ENCODE measurements at places on chromosomes 2 and 18.

GRCh38 chr2:7571701-7572100, 654.5 kb downstream of the RNF144A start:
- DNase-seq = no peak

GRCh38 chr2:18749912-18750526, 160.7 kb upstream of the NT5C1B start:
- DNase-seq = peak; percentile 16

- DNase-seq = no peak
These were observed 17.8 kb downstream of the IL1R2 start for GRCh38 chr2:102009557-102009956.

- DNase-seq = no peak
These were observed 300.7 kb upstream of the RAB6C start for GRCh38 chr2:129678751-129679150.

GRCh38 chr2:122516775-122517174, 761.3 kb downstream of the TSN start:
- DNase-seq = no peak

DNA sequence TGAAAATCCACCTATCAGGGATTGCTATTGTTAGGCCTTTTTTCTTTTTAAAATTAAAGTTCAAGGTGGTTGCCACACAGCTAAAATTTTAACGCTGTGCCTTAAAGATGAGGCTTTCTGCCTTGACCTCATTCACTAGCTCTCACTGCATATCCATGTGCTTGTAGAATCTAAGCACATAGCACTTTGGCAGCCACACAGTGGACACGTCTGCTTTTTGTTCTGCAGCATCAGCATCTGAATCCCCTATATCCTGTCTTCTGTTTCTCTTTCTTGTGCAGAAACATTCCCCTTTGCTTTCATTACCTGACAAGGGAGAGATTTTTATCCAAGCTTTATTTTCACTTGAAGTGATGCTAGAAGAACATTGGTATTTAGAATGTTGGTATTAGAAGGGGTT, 38.1 kb downstream of the RALB start:
- no peak for DNase-seq

- DNase-seq = no peak
These were observed 16.4 kb downstream of the CAPN13 start for GRCh38 chr2:30790879-30791278.

- DNase-seq = no peak
These were observed 1.1 kb downstream of the IL1F10 start for GRCh38 chr2:113068706-113069485.

GRCh38 chr2:137951586-137951985, 12.7 kb upstream of the HNMT start:
- DNase-seq = no peak

GRCh38 chr2:197030090-197030489, 103.6 kb upstream of the PGAP1 start:
- DNase-seq = no peak

DNA sequence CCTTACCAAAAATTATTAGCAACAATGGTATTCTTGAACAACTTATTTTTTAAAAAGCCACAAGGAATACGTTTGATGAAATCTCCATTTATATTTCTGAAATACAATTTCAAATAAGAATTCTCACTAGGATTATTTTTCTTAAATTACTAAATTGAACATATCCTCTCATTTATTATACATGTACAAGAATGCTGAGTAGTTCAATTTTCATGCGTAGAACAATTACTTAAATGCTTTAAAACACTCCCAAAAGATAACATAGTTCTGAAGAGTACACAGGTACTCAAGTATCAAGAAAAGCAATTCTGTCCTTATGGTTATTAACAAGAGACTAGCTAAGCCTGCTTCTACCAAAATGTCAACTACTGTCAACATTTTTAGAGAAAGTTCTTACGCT, 268.1 kb downstream of the ZNF385B start:
- DNase-seq = no peak

DNA sequence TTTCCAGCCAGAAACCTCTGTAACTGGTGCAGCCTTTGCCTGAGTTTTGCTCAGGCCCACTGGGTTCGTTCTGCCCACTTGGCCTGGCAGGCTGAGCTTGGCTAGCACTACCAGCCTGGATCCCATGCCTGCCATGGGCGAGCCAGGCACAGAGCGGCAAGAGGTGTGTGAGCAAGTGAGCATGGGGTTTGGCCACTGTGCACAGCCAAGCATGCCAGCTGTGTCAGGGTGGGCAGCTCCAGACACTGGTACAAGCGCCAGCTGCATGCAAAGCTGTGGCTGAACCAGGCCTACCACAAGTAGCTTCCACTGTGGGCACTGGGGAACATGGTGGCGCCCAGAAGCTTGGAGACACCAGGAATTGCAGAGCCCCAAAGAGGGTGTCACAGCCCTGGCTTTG, 56.3 kb upstream of the LDAH start:
- no peak for DNase-seq

GRCh38 chr2:152005607-152006006, 93.2 kb downstream of the CACNB4 start:
- DNase-seq = no peak

- DNase-seq = no peak
These were observed 77.0 kb upstream of the SPOPL start for GRCh38 chr2:138424436-138425140.

GRCh38 chr2:209876211-209876610, 104.6 kb downstream of the UNC80 start:
- no peak for DNase-seq

GRCh38 chr18:7931763-7932162, 364.6 kb downstream of the PTPRM start:
- no peak for DNase-seq
